CD14-positive monocyte (primary cell): ENCODE measurements at places on chromosomes 11 and 22.

- DNase-seq = no peak
These were observed 2.6 kb downstream of the NELL1 start for GRCh38 chr11:20671856-20672546.

- DNase-seq = peak; percentile 94
These were observed 11.7 kb downstream of the PHRF1 start for GRCh38 chr11:587978-588380.

DNA sequence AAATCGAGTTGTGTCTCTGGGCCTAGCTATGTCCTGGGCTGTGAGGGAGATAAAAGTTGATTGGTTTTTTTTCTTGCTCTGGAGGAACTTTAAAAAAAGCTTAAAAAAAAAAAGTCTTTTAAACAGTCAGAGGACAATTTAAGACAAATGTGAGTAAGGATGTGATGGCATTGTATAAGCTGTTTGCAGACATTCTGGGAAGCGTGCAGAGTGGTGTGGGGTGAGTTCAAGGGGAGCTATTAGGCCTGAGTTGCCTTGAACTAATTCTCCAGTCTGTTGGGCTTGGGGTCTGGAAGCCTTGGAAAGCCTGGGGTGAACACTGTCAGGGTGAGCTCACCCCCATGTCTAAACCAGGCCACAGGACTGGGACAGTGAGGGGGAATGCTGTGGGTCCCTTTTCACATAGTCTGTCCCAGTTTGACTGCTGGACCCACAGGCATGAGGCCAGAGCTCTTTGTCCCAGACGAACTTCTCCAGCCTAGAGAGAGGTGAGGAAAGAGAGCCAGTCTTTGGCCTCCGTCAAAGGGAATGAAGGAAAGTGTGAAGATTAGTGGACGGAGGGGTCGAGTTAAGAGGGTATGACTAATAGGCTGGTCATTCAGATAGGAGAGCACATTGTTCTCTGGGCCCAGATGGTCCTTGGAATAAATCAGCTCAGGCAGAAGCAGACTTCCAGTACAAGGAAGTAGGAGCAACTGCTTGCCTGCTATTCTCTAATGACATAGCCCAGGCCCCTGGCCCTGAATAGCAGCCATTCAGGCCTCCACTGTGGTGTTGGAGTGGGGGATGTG lies 76.4 kb upstream of the NNMT start:
- no peak for DNase-seq

GRCh38 chr22:37544955-37545702 lies 15.2 kb upstream of the CDC42EP1 start:
- peak; percentile 67 for DNase-seq

DNA sequence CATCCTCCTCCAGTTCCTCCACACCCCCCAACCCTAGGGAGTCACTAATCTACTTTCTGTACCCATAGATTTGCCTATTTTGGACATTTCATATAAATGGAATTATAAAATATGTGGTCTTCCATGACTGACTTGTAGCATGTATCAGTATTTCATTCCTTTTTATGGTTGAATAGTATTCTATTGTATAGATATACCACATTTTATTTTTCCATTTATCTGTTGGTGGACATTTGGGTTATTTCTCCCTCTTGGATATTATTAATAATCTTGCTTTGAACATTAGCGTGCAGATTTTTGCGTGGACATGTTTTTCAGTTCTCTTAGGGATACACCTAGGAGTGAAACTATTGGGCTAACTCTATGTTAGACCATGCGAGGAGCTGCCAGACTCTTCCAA lies 23.4 kb downstream of the NAT10 start:
- no peak for DNase-seq

GRCh38 chr22:29983296-29983917 lies 96.9 kb upstream of the HORMAD2 start:
- DNase-seq = no peak

GRCh38 chr11:1762537-1763302 lies 1.0 kb downstream of the CTSD start:
- no peak for DNase-seq

- no peak for DNase-seq
These were observed 539.2 kb downstream of the ETS1 start for GRCh38 chr11:128048121-128048520.

DNA sequence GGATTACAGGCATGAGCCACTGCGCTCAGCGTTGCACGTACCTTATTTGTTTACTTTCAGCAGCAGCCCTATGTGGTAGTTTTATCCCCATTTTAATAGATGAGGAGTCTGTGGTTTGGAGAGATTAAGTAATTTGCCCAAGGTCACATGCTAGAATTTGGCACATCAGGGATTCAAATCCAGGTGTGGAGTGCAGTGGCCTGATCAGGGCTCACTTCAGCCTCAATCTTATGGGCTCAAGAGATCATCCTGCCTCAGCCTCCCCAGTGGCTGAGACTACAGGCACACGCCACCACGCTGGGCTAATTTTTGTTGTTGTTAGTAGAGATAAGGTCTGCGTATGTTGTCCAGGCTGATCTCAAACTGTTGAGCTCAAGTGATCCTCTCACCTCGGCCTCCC lies 18.5 kb upstream of the SPTBN2 start:
- DNase-seq = no peak

GRCh38 chr11:61698173-61698948 lies 18.2 kb downstream of the DAGLA start:
- DNase-seq = peak; percentile 71

DNA sequence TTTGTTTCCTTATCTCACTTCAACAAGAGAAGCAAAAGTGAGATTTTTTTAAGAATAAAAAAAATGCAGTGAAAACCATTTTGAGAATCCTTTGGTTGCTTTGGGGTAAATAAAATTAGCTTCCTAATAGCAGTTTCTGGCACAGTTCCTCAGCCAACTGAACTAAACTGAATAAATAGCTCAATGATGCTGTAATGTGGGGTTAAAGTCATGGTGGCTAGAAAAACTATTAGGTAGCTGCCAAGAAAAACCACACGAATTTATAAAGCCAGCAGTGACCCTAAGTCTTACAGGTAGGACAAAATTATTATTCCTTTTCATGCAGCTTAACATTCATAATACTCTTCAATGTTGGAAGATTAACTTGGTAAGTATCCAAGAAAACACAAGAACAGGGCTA lies 142.4 kb downstream of the APIP start:
- no peak for DNase-seq

DNA sequence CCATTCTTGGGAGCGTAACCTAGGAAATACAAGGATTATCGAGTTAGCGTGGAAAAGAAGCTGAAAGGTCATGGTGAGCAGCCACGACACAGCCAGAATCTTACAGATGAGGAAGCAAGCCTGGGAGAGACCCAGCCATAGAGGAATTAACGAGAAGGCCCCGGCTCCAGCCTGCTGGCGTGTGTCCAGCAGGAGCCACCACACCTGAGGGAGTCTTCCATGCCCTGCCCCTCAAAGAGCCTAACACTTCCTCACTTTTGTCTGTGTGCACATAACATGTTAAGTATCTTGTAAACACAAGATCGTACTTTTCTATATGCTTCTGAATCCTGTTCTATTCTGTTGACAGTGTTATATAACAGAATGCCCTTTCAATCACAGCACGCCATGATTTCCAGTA lies 18.1 kb downstream of the CECR2 start:
- no peak for DNase-seq

DNA sequence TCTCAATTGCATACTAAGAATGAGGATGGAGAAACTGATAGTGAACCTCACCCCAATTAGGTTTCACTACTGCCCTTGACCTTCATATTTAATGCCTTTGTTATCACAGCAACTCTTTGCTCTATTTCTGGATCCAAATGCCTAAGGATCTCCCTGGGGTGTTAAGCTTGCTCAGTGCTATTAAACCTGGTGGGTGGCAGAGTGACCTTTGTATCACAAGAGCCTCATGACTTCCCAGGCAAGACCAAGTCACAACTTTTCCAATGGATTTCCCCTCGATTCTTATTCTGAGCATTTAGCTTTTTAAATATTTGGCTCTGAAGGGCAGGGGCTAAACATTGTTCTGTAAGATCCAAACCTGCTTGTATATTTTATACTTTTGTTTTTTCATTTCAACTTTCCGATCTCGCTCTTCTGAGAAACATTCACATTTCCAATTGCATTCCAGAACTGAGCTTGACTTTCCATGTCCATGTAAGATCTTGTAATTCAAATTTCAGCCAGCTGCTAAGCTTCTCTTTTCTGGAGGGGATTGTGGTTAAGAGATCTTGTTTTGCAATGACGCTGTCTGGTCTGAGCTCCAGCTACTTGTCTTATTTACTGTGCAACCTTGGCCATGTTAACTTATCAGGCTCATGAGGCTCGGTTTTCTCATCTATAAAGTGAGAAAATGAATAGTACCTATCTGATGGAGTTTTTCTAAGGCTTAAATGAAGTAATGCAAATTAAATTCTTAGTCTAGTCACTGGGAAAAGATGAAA lies 6.4 kb upstream of the EHF start:
- DNase-seq = peak; percentile 64

DNA sequence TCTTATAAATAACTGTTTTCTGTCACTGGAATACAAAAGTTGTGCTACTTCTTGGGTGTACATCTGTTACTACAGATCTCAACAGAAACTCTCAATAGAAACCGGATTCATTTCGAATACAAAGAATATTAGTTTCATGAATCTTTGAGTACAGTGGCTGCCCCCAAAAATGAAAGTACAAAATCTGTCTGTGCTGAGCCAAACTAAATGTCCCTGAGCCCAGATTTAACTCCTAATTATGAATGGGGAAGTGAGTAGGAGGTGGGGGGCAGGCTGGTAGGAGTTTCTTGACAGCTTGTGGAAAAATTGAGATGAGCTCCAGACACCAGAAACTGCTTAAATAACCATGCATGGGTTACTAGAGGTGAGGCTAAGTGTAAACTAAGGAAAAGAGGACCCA lies 41.6 kb downstream of the PITPNB start:
- no peak for DNase-seq

DNA sequence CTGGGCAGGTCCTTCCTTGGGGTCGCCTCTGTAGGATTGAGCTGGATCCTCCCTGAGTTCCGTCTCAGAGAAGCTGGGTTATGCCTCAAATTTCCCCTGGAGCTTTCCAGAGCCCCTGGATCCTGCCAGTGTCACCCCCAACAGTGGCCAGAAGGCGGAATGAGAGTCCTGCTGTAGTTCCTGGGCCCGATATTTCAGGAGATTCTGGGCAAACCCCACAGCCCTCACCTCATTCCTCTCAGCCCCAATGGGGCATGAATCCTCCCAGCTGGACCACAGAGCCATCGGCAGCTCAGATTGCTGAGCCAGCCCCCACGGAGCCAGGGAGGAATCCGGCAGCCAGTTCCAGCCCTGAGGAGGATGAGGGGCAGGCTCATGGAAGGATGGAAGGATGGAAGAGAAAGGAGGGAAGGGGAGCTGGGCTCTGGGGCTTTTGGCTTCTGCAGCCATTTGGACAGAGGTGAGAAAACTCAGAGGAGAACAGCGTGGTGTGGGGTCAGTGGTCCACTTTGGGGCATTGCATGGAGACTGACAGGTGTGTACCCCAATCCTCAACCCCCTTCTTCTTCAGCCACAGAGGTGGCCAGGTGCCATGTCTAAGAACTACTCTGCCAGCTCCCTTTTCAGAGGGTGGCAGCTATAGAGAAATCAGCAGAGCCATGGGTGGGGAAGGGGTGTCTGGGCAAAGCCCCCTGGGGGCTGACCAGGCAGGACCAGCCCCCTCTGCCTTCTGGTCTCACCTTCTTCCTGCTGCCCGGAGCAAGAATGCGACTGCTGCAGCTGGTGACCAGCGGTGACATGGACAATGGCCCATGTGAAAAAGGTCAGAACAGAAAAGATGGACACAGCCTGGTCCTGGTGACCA lies 867.6 kb downstream of the TBC1D22A start:
- no peak for DNase-seq

GRCh38 chr11:57324154-57324885 lies 432 bp downstream of the TNKS1BP1 start:
- no peak for DNase-seq

DNA sequence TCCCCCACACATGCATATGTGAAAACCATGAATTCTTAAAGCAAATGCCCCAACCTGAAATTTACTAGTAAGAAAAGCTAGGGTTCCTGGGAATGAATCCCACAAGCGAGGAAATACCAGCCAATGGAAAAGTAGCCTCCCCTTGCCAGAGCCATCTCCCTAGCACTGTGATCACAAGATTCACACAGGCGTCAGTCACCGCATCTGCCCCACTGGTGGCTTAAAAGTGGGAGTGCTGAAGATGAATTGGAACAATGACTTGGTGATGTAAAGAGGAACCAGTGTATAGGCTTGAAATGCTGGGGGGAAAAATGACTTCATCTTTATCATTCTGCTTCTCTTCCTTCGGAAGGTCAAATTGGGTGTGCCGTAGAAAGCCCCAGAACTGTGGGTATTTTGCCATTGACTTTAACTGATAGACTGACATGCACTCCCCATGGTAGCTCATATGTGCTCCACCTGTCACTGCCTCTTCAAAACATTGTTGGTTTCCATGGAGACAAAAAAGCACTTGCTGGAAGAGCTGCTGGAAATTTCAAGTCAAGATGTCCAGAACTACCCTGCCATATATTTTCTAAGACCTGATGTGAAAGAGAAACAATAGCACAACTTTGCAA lies 19.2 kb upstream of the ASPHD2 start:
- DNase-seq = peak; percentile 19

DNA sequence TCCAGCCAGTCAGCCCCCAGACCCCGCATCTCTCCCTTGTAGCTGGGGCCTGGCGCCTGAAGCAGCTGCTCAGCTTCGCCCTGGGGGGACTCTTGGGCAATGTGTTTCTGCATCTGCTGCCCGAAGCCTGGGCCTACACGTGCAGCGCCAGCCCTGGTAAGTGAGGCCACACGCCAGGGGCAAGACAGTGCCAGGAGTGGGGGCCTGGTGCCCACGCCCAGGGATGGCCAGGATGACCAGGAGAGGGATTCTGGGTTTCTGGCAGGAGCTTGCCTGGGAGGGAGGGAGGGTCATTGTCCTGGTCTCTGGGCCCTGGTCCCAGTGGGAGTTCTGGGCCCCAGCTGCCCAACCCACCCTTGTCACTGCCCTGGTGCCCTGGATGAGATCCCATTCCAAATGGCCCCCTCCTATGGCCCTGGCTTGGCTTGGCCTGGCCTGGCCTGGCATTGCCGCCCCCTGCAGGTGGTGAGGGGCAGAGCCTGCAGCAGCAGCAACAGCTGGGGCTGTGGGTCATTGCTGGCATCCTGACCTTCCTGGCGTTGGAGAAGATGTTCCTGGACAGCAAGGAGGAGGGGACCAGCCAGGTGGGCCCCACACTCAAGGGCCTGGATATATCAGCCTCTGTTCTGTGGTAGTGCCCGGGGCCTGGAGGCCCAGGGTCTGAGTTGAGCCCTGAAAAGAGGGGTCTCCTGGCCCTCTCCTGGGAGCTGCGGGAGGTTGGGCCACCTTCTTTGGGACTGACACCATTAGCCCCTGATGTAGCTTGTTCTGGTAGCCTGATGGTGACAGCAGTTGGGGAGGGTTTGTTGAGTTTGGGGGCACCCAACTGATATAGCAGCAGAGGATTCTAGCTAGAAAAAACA lies 3.7 kb downstream of the SLC39A13 start:
- DNase-seq = peak; percentile 64

DNA sequence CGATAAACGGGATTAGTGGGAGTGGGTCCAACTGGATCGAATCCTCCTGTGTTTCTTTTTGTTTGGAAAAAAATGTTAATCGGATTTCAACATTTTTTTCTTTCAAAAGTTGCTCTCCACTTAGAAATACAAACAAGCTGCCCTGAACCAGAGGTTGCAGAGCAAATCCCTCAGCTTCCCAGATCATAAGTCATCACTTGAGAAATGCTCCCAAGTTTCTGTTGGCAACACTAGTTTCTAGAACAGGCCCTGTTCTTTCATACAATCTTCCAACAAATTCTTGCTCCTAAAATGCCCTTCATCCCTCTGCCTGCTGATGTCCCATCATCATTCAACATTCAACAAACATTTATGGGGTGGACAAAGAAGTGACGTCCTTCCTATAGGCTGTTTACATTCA lies 1.3 kb upstream of the MLC1 start:
- DNase-seq = no peak
